ENCODE measurements at places on chromosomes 11 and 22.

GRCh38 chr22:26168330-26168851, 871 bp upstream of the SEZ6L start:
- DNase-seq: no peak

GRCh38 chr11:32549611-32550187, 33.9 kb upstream of the EIF3M start:
- DNase-seq: no peak

DNA sequence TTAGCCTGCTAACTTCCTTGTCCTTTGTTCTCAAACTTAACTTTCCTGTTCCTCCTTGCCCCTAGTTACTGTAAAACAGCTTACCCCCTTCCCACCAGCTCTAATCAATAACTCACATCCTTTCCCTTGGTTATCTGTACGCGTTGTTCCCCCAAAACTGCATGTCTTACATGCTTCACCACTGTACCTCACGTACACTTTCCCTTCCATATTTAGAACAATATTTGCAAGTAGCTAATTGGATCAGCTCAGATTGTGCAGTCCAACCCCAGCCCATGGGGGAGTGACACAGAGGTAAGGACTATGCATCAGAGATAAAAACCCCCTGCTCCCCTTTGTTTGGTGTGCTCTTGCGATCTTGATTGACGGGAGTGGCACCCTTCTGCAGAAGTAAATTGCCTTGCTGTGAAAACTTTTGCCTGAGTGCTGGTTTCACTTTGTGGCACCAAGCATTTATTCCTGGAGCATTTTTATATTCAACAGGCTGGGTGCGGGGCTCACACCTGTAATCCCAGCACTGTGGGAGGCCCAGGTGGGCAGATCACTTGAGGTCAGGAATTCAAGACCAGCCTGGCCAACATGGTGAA, 30.9 kb downstream of the MIF start:
- DNase-seq: no peak

DNA sequence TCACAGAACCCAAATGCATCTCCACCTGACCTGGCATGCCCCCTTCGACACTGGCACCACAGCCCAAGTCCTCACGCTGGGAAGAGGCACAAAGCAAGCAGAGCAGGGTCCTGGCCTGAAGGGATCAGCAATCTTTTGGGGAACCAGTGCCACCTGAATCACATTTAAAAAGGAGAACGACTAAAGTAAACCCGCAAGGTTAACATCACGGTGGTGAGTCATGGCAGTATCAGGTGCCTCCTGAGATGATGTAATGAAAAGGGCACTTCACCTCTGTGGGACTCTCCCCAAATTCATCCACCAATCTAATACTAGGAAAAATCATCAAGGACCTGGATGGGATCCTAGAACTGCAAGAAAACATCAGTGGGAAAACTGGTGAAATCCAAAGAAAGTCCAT, 44.9 kb downstream of the PACSIN2 start:
- DNase-seq: no peak

- no peak for DNase-seq
Measured at GRCh38 chr11:106471276-106471675, 393.8 kb downstream of the AASDHPPT start.

DNA sequence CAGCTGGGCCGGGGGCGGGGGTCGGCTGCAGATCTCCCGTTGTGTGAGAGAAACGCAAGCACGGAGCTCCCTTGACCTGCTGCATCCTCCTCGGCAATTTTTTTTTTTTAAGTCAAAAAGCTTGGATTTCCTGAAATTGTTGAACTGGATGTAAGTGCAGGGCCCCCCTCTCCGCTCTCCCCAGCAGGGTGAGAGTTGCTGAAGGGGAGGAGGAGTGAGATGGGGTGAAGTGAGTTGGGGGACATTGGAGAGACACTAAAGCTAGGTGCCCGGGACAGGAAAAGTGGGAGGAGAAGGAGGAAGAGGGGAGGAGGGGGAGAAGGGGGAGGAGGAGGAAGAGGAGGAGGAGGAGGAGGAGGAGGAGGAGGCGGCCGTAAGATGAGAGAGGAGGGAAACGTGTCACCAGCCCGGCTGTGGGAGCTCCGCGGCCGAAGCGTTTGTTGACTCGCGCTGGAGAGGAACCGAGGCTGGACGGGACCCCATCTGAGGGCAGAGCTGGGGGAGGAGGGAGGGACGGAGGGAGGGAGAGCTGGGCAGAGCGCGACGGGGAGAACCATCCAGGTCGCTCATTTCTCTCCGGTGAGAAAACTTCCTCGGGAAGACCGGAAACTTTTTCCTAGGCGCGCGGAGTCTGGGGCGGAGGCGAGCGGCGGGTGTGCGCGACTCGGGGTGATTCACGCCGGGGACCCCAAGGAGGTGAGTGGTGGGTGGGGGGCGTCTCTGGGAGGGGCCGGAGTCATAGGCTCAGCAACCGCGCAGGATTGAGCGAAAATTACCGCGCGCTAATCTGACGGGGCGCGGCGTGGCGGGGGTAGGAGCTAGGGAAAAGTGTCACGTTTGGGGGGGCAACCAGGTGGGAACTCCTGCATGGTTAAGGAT, 80.2 kb downstream of the PRR5L start:
- DNase-seq: no peak

GRCh38 chr11:101127699-101128570, 1.7 kb downstream of the PGR start:
- DNase-seq: no peak

GRCh38 chr22:25554238-25554671, 10.2 kb upstream of the GRK3 start:
- DNase-seq: no peak

GRCh38 chr22:47371263-47372090, 609.0 kb downstream of the TBC1D22A start:
- no peak for DNase-seq

DNA sequence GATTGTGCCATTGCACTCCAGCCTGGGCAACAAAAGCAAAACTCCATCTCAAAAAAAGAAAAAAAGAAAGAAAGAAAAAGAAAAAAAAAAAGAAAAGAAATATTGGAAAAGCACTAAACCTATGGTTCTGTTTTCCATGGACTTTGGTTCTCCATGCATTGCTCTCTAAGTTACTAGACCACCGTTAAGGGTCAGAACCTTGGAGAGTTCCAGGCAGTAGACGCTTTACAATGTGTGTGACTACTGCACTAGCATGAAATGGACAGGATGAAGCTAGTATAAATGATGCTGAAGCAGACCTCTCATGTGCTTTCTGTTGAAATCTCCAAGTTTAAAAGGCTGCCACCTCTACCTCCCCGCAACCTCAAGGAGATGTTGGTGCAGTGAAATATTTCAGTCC, 63.5 kb downstream of the SIK2 start:
- DNase-seq: no peak

Measured in substantia nigra (tissue), 51 donors.